GM23248 (cell line): ENCODE measurements at places on chromosomes 6 and 20.

GRCh38 chr20:50582591-50583234, 72.5 kb downstream of the PTPN1 start:
- DNase-seq: no peak

- no peak for DNase-seq
Observed at GRCh38 chr6:35491558-35492257, 5.2 kb downstream of the TEAD3 start.

DNA sequence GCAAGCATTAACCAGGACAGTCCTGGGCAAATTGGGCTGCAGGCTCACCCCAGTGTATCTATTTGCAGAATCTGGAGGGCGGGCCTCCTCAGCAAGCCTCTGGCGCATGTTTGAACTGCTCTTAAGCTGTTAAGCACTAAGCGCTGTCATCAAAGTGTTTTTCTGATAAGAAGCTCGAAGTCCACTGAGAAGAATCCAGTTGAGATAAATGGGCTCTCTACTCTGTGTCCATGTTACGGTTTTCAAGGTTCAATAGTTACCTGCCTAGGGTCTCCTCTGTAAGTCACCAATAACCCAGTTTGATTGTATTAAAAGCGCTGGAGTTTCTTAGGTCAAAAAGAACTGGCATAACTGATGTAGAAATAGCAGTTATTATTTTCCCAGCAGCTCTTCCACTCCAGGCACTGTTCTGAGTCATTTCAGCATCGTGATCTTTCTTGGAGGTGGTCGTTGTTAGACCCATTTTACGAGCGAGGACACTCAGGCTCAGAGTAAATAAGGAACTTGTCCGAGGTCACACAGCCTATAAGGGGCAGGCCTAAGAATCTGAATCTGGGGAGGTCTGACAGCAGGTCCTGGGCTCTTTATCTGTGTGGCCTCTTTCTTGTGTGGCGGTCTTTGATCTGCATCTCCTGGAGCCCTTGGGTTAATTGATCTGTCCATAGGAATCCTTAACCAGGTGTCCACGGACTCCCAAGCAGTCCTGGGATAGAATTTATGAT, 207.4 kb upstream of the ZNF217 start:
- DNase-seq: no peak

- DNase-seq: peak; percentile 70
Observed at GRCh38 chr20:53981752-53982437, 88.5 kb downstream of the BCAS1 start.

DNA sequence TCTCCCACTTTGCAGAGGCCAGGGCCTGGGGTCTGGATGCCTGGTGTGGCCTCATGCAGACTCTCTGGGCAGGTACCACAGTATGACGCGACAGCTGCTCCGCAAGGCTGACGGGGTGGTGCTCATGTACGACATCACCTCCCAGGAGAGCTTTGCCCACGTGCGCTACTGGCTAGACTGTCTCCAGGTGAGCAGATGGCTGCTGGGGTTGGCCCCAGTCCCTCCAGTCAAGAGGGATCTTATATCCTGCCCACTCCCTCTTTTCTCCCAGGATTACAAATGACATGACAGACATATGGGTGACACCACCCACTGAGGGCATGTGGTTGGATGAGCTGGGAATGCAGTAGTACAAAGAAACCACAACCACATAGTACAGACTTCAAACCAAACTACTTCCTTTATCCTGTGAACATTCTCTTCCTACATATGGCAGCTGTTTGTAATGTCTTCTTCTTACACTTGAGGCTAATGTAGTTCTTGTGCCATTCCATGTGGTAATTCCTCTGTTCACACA, 29.9 kb downstream of the RAB44 start:
- DNase-seq: peak; percentile 20

- peak; percentile 70 for DNase-seq
Observed at GRCh38 chr20:21702553-21703470, 2.7 kb upstream of the PAX1 start.

- no peak for DNase-seq
Observed at GRCh38 chr6:123804014-123804786, 535 bp downstream of the NKAIN2 start.

GRCh38 chr6:107546691-107547450, 57.0 kb downstream of the SOBP start:
- no peak for DNase-seq

DNA sequence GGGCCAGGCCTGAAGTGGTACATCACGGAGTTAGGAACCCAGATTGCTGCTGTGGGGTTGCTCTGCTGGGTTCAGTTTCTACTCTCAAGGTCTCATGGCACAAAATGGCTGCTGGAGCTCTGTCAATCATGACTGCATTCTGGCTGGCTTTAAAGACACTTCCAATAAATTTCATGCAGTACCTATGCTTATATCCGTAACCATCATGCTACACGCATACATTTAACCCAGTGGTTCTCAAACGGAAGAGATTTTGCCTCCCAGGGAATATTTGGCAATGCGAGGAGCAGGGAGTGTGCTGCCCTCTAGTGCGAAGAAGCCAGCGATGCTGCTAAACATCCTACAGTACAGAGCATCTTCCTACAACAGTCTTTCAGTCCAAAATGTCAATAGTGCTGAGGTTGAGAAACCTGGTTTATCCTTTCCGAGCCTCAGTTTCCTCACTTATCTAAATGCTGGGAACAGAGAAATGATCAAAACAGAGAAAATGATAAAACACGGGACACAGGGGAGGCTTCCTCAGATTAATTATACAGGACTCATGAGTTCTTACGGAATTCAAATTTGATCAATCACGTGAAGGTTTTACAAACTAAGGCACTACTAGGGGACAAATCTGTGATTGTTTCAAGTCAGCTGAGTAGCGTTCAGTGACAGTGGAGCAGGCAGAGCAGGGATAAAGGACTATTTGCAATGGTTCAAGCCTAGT, 9.6 kb upstream of the SLC2A10 start:
- DNase-seq: peak; percentile 71

DNA sequence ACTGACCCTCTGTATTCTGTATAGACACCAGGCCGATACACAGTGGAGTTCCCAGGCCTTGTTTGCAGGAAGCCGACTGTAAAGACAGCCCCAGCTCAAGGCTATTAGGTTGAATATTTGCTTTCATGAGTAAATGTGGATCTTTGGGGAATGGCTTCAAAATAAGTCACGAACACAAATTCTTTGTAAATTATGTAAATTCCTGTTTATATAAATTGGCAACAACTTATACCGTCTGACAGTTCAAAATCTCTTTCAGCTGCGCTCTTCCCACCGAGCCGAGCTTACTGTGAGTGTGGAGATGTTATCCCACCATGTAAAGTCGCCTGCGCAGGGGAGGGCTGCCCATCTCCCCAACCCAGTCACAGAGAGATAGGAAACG, 24.7 kb downstream of the EDN3 start:
- no peak for DNase-seq

GRCh38 chr6:148451690-148452089, 109.1 kb downstream of the SASH1 start:
- no peak for DNase-seq

- DNase-seq: peak; percentile 76
Observed at GRCh38 chr6:139927236-139927635, 552.8 kb upstream of the CITED2 start.

- DNase-seq: no peak
Observed at GRCh38 chr6:103011605-103012004, 1618.1 kb downstream of the GRIK2 start.

GRCh38 chr6:132648356-132648755, 10.6 kb downstream of the TAAR1 start:
- DNase-seq: peak; percentile 57

DNA sequence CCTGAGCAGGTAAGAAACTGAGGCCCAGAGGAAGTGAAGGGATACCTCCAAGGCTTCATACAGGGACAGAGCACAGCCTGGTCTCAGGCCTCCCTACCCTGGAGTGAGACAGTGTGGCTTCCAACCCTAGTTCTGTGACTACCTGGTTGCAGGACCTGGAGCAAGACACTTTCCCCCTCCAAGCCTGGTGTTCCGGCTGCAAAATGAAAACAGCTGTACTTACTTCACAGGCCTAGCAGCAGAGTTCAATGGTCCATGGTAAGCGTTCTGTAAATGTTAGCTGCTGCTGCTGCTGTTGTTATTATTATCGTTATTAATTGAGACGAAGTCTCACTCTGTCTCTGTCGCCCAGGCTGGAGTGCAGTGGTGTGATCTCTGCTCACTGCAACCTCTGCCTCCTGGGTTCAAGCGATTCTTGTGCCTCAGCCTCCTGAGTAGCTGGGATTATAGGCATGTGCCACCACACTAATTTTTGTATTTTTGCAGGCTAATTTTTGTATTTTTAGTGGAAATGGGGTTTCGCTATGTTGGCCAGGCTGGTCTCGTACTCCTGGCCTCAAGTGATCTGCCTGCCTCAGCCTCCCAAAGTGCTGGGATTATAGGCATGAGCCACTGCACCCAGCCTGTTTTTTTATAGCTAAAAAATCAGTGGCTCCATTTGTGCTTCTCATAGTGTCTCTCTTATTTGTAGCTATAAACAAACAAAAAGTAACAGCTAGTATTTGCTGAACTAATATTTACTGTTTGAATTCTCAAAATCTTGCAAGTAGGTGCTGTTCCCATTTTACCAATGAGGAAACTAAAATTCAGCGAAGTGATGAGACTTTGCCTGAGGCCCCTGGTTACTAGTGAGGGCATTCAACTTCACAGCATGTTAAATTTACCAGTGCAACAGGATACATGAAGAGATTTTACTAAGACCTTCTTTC, 41.9 kb downstream of the COX4I2 start:
- no peak for DNase-seq

GRCh38 chr6:157381631-157382621, 936 bp downstream of the ZDHHC14 start:
- peak; percentile 76 for DNase-seq

- DNase-seq: no peak
Observed at GRCh38 chr6:124432620-124433019, 529.6 kb upstream of the RNF217 start.

- DNase-seq: no peak
Observed at GRCh38 chr6:35508542-35508941, 4.2 kb downstream of the TULP1 start.

GRCh38 chr6:169785566-169785965, 34.1 kb downstream of the ERMARD start:
- DNase-seq: no peak

- no peak for DNase-seq
Observed at GRCh38 chr20:16526433-16527380, 46.5 kb downstream of the KIF16B start.

- peak; percentile 72 for DNase-seq
Observed at GRCh38 chr6:29705389-29706231, 17.6 kb upstream of the HLA-F start.

- DNase-seq: peak; percentile 57
Observed at GRCh38 chr6:137214931-137215330, 4.3 kb downstream of the IFNGR1 start.

- no peak for DNase-seq
Observed at GRCh38 chr6:39268721-39269120, 39.4 kb upstream of the KCNK5 start.

- no peak for DNase-seq
Observed at GRCh38 chr20:48680650-48681049, 147.1 kb downstream of the PREX1 start.

GRCh38 chr6:156392648-156393047, 384.5 kb upstream of the ARID1B start:
- no peak for DNase-seq

GRCh38 chr6:108904741-108905140, 56.5 kb downstream of the ARMC2 start:
- no peak for DNase-seq

- DNase-seq: peak; percentile 81
Observed at GRCh38 chr6:13395272-13396237, 67.2 kb upstream of the TBC1D7 start.

DNA sequence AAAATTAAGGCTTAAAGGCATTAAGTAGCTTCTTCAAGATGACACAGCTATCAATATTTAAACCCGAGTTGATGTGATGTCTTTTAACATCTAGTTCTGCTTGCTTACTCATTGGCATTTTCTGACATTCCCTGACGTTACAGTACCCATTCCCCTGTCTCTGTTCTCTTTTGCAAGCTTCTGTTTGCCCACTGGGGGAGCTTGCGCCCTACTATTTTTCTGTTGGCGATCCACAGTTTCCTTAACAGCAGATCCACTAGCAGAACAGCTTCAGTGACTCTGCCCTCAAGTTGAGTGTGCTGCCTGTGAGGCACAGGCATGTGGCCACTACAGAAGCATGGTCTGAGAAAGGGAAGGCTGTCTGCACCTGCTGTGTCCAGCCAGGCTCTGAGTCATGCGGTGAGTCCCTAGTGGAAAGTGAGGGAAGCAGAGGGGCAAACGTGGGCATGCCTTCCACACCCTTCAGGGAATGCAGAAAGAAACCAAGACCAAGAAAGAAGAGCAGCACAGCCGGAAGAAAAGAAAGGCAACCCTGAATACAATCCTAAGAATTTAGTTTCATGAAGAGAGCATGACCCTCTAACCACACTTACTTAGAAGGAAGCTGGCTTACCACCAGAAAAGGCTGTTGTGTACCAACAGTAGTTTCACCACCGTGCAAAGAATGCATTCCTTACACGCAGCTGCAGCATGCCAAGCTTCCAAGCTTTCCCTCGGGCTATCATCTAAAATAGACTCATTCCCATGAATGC, 97.7 kb upstream of the VGLL2 start:
- peak; percentile 48 for DNase-seq

DNA sequence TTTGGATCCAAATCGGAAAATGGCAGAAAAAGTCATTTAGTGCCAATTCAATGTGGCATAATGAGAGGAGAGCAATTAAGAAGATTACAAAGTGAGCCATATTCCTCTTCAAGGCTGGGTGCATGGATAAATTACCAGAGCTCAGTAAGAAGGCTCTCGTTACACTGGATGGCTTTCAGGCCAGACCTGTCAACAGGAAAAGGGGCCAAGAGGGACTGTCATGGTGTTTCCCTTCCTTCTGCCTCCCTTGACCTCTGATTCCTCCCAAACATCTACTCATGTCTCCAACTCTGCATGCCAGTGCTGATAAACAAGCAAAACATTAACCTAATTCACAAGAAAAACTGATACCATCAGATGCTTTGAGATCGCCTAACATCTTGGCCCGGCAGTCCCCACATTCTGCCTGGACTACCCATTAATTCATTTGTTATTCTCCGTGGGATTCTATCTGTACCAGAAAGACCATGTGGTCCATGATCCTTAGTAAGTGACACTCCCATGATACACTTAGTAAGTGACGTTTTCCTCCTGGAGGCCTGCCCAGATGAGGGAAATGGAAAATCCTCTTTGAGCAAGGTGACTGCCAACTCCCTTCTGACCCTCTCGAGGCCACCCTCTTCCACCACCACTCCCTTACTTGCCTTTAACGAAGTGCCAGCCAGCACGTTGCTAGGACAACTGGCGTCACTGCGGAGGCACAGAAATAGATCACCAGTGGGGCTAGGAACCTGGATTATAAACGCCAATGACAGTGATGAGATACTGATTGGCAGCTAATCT, 239.2 kb downstream of the GMPR start:
- DNase-seq: no peak

- DNase-seq: peak; percentile 12
Observed at GRCh38 chr6:99002831-99003230, 55.1 kb upstream of the FBXL4 start.
